WERI-Rb-1 (cell line): ENCODE measurements at places on chromosomes 5 and 9.
A peak's percentile ranks its signal among the peaks of the same experiment; 100 is the strongest.

DNA sequence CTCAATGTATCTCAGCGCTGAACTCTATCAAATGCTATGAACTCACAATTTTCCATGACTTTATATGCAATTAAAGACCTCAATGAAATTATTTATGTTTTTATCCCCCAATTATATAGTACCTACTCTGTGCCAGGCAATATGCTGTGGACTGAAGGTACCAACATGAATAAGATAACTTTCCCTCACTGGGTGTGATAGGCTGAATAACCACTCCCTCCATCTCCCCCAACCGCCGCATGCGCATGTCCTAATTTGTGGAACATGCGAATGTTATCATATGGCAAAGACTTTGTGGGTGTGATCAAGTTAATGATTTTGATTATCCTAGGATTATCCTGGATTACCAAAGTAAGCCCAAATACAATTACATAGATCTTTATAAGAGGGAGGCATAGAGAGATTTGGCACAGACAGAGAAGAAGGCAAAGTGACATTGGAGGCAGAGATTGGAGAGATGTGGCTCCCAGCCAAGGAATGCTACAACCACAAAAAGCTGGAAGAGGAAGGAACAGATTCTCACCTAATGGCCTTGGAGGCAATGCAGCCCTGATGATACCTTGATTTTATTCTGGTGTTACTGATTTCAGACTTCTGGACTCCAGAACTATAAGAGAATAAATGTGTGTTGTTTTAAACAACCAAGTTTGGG is 149.1 kb upstream of the VCAN start:
- DNase-seq, result peak; percentile 43

GRCh38 chr5:118857700-118858099 is 130.6 kb downstream of the DTWD2 start:
- no peak for DNase-seq

- DNase-seq, result no peak
Observed at GRCh38 chr9:95478335-95478734, 38.4 kb downstream of the PTCH1 start.

GRCh38 chr5:154312576-154312975 is 122.0 kb downstream of the GALNT10 start:
- DNase-seq, result no peak

DNA sequence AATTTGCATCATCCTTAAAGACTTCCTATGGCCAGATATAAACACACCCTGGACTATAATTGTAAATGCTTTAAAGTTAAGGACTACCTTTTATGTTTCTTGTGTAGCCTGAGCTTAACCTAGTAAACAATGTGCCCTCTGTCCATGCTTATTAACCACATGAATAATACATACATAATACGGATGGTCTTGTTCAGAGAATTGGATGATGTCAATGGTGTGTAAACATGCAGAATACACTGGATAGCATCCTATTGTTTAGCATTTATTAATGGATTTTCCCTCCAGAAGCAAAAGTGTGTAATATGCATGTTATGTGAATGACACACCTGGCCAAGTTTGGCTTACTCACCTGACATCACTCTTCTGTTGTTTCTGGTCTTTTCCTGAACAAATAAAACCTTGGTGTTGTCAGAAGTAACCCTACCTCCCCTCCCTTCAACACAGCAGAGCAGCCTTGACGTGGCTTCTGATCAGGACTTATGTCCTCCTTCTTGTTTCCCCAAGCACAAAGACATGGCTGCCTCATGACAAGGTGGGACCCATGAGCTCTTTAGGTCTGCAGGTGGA is 517.9 kb downstream of the MTRR start:
- no peak for DNase-seq

DNA sequence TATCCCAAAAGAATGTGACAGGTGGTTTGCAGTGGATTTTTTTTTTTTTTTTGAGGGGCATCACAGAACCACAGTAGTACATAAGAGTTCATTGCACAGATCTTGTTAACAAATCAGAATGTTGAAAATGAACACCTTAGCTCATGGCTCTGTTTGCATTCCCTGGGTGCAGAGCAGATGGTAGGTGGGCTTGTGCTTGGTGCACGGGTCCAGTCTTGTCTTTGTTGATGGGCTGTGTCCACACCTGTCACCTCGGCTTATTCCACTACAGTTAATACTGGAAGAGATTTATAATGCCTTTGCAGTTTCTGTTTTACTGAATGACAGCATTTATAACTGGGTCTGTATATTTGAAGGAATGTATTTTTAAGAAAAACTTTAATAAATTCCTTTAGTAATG is 146.6 kb downstream of the KDM4C start:
- DNase-seq, result peak; percentile 51

- DNase-seq, result no peak
Observed at GRCh38 chr5:179279347-179280094, 65.7 kb downstream of the ADAMTS2 start.

- DNase-seq, result no peak
Observed at GRCh38 chr5:144139586-144139985, 30.9 kb downstream of the YIPF5 start.

- DNase-seq, result no peak
Observed at GRCh38 chr9:25975667-25976066, 297.4 kb upstream of the TUSC1 start.

- no peak for DNase-seq
Observed at GRCh38 chr5:73125289-73125688, 4.9 kb downstream of the TMEM171 start.

DNA sequence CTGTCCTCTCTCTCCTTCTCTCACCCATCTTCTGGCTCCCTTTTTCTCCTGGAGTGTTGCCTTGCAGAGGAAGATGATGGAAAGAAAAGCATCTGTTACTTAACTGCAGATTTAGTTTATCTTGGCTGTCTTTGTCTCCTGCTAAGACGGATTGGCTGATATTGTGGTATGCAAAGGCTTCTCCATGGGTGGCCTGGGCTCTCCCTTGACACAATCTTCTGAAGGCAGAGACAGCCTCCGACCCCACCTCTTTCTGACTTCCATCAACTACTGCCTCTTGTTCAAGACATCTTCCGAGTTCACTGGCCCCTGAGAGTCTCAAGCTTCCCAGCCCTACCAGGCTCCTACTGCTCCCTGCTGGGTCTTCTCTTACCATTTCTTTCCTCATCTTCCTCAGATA is 403.7 kb downstream of the LRRC70 start:
- DNase-seq, result no peak

- no peak for DNase-seq
Observed at GRCh38 chr9:94853887-94854286, 127.4 kb downstream of the AOPEP start.

DNA sequence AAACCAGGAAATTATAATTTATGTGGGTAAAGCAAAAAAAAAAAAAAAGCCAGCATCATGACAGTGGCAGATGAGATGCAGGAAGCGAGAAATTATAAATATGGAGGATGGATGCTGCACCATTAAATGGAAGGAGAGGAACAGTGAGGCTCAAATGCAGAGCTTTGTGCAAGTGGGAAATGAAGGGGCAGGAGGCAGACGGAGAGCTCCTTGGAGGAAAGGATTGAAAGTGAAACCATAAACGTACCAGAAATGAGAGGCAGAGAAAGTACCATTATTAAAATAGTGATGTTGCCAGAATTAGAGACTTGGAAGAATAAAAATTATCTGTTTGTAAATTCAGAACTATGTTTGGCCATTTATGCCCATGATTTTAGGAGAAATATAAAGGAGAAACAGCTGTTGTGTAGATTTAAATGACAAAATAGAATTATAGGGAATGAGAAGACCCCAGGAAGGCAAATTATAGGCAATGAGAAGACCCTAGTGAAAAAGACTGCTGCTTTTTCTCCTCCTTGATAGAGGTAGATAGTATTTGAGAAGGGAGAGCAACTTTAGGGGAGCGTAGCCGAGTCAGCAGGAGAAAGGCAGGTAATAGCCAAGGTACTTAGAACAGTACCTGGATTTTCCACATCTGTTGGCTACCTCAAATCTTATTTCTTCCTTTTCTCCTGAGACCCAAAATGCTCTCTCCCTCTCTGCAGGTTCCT is 341.0 kb upstream of the CD180 start:
- no peak for DNase-seq

GRCh38 chr5:174799121-174799520 is 74.7 kb downstream of the MSX2 start:
- no peak for DNase-seq

DNA sequence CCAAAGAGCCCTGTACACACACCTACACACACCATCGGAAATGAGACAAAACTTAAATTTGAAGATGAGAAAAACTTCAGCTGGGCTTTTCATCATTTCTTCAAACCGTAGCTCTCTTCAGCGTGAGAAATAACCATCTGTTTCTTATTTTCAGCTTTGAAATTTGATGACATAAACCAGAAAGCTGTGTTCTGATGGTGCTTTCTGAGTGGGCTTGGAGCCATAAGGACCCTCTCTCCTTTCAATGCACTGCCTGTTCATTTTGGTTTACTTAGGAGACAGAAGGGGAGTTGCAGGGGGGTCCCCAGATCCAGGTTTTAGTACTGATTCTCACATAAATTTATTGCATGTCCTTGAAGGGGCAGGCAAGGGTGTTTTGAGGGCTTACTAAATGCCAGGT is 9.5 kb downstream of the FBXO10 start:
- no peak for DNase-seq

DNA sequence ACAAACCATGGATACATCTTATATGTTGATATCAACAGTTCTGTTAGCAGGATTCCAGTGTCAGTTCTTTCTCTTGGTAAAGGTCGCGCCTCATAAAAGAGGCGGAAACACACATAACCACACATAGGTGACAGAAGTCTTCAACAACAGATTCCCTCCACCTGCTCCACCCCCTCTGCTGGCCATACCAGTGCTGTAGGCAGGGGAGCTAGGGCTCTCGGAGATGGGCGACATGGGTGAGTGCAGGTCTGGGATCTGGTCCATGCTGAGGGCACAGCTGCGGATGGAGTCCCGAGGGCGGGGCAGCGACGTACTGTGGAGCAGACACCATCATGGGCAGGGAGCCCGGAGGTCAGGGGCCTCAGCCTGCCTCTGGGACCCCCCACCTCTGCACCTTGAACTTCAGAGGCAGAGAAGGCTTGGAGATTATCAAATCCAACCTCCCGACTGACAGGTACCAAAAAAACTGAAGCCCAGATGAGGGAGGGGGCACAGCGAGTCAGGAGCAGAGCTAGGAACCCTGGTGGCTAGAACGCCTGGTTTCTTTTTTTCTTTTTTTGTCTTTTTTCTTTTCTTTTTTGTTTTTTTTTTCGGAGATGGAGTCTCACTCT is 12.0 kb upstream of the TOR2A start:
- no peak for DNase-seq

GRCh38 chr9:1400983-1401382 is 350.8 kb downstream of the DMRT2 start:
- DNase-seq, result no peak

DNA sequence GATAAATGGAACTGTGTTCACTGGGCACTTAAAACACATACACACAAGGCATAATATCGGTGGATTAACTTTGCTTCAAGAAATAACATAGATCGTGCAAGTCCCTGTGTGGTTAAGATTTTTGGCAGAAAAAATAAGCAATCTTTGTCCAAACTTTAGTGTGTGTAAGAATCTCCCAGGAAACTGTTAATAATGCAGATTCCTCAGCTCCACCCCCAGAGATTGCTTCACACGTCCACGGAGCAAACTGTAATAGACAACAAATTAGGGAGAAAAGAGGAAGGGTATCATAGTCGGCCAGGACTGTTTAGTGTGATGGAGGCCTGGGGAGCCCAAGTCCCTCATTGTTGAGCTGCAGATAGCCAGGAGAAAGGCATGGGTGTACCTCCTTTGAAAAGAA is 84.8 kb downstream of the PJA2 start:
- no peak for DNase-seq

GRCh38 chr5:81854915-81855314 is 104.0 kb upstream of the SSBP2 start:
- DNase-seq, result no peak

- no peak for DNase-seq
Observed at GRCh38 chr5:22650511-22650910, 202.6 kb downstream of the CDH12 start.

DNA sequence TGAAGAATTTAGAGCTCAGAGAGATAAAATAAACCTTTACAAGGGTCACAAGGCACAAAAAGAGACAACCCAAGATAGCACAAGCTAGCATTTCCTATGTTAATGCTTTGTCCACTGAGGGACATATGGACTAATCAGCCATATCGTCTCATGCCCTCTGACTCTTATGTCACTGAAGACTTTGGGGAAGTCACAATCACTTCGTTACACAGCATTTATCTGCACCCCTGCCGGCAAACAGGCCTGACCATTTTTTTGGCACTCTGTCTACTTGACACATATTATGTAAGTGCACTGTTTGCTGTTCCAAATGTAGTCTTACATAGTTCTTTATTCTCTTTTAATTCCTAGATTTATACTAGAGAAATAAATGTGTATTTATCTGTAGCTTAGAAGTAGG is 13.9 kb upstream of the BNC2 start:
- no peak for DNase-seq

GRCh38 chr5:168104811-168105481 is 186.5 kb upstream of the WWC1 start:
- no peak for DNase-seq

DNA sequence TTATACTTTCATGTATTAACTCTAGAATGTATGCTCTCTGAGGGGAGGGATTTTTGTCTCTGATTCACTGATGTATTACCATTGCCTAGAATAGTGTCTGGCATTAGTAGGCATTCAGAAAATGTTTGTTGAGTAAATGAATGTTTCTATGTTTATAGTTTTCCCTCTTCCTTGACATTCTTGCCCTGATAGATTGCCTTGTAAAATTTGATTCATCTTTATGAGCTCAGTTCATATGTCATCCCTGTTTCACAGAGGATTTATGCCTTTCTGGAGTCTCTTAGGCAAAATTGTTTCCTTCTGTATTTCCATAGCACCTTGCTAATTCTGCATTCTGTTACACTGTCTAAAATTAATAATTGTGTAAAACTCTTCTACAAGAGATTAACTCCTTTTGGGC is 72.3 kb downstream of the RASA1 start:
- DNase-seq, result no peak

GRCh38 chr9:23229890-23230317 is 596.1 kb downstream of the ELAVL2 start:
- DNase-seq, result no peak
